ENCODE measurements at places on chromosomes 13 and 19.

DNA sequence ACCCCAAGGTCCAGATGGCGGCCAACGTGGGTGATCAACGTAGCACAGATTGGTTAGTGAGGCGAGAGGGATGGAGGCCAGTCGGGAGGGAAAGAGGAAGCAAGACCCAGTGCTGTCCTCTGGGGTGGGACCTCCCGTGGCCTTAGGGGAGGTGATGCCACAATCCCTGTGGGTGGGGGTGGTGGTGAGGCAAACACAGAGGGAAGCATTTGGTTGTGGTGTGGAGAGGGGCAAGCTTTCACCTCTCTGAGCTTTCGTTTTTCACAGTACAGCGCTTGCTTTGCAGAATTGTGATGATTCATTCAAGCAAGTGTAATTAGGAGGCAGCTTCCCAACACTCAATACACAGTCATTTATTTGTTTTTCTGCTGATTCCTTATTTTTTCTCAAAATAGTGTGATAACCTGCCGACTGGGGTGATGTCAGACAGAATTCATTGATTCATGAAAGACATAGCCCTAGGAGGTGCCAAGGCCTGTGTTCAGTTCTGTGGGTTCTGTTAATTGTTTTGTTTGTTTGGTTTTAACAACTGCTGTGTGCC is 2.4 kb downstream of the LENG8 start:
- peaks cover 25% of the 10 kb centered on the region for H3K36me3 ChIP-seq
- H3K27ac ChIP-seq: no peak overlapping the region
- peak; percentile 48 for DNase-seq

GRCh38 chr13:39810091-39810877 is 154.8 kb downstream of the COG6 start:
- DNase-seq: no peak
- H3K4me3 ChIP-seq: no peak overlapping the region
- no peak overlapping the region for H3K27ac ChIP-seq
- no peaks in the 10 kb centered on the region for H3K36me3 ChIP-seq
- H3K27me3 ChIP-seq: no peaks in the 10 kb centered on the region

DNA sequence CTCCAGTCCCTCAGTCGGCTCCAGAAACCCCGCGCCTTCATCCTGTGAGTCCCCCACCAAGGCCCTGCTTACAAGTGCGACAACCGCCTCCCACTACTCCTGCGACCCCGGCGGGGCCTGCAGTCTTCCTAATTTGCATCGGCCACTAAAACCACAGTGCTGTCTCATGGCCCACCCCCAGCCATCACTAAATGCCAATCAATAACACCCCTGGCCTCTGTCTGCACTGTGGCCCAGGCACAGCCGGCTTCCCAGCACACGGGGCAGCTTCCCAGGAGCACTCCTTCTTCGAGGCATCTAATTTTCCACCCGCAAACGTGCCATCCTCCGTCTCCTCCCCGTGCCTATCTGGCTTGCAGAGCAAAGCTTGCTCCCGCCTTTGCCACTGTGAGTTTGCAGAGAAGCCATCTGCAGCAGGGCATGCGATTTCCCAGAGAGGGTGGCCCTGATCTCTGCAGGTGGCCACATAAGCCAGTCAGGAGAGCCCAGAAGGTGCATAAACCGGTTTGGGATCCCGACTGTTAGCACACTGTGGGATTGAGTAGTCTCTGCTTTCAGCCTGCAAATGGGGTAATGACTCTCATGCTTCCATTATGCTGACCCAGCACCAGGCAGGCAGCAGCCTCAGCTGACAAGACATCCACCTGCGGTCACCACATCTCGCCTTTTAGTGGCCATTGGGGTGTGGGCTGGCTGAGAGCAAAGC is 34.0 kb upstream of the USE1 start:
- H3K36me3 ChIP-seq: no peaks in the 10 kb centered on the region
- no peak for DNase-seq

- H3K4me1 ChIP-seq: no peaks in the 10 kb centered on the region
- no peaks in the 10 kb centered on the region for H3K36me3 ChIP-seq
- no peaks in the 10 kb centered on the region for H3K27me3 ChIP-seq
- peak; percentile 87 for DNase-seq
- H3K27ac ChIP-seq: no peak overlapping the region
- H3K4me3 ChIP-seq: no peak overlapping the region
Observed at GRCh38 chr13:100392709-100393630, 195.6 kb downstream of the GGACT start.

DNA sequence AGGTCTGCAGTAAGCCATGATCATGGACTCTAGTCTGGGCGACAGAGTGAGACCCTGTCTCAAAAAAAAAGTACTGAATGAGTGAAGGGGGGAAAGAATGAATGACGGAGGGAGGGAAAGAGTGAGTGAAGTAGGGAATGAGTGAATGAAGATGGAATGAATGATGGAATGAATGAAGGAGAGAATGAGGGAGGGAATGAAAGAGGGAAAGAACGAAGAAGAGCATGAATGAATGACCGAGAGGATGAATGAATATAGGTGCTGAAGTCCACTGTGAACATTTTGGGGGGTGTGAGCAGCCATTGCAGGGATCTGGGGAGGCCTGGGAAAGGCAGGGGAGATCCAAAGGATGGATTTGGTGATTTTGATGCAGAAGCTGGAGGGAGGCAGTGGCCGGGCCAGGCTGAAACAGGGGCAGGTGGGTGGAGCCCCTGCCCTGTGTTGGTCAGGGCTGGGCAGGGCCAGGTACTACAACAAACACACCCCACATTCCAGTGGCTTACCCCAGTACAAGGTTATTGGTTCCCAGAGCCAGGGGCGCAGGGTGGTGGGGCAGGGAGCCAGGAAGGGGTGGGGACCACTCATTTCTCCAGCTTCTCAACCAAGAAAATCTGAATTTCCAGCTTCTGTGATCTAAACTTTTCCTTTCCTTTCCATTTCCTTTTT is 14.3 kb downstream of the SLC27A1 start:
- no peaks in the 10 kb centered on the region for H3K4me1 ChIP-seq
- no peaks in the 10 kb centered on the region for H3K27me3 ChIP-seq
- no peak for DNase-seq

GRCh38 chr19:16660763-16661479 is at the start of gene TMEM38A:
TSS of gene TMEM38A (plus strand) at chr19:16661139. CDS start at chr19:16661218, 79 bp downstream.
- no peaks in the 10 kb centered on the region for H3K36me3 ChIP-seq
- no peak within 1 kb of the TSS for H3K27ac ChIP-seq
- peak; percentile 60 for DNase-seq
- H3K27me3 ChIP-seq: no peaks in the 10 kb centered on the region
- peak within 1 kb of the TSS; percentile 63 for H3K4me3 ChIP-seq

- no peak overlapping the region for H3K27ac ChIP-seq
- H3K4me1 ChIP-seq: no peaks in the 10 kb centered on the region
- no peak overlapping the region for H3K4me3 ChIP-seq
- DNase-seq: no peak
Observed at GRCh38 chr13:52749419-52749818, 9.8 kb upstream of the CNMD start.

DNA sequence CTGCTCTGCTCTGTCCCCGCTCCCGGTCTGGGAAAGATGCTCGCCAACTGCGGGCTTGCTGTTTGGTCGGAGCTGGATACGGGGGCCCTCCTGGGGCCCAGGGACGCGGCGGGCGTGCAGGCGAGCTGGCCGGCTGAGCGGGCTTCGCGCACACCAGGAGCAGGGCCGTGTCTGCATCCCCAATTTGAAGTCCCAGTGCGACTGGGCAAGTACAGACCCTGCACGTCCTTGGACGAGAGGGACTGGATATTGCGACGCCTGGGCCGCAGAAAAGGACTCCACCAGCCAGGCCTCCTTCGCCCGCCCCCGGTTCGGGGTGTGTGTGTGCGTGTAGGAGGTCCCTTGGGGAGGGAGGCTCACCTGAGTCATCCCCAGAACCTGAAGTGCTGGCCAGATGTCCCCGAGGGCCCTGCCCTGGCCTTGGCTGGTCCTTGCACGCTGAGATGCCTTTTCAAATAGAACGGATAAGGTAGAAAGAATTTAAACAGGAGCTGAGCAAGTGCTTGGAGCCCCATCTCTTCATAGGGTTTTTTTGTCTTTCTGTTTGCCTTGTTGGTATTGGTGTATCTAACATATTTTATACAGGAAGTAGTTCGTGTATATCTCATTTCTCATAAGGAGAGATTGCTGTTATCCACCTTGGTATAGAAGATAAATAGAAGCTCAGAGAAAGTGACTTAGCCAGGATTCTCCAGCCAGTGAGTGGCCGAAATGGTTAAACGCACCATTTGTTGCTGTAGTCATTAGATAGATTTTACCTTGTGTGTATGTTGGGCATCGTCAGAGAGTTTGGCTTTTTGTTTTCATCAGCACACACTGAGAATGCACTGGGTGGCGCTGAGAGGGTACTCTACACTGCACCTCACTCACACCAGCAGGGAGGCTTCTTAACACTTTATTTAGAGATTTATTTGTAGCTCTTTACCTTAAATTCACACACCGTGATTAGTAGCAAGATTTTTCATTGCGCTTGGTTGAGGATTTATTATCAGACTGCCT is 1.1 kb downstream of the NAXD start:
- no peaks in the 10 kb centered on the region for H3K27me3 ChIP-seq
- H3K4me1 ChIP-seq: no peaks in the 10 kb centered on the region
- H3K4me3 ChIP-seq: peak overlapping the region; percentile 64
- peak; percentile 86 for DNase-seq

DNA sequence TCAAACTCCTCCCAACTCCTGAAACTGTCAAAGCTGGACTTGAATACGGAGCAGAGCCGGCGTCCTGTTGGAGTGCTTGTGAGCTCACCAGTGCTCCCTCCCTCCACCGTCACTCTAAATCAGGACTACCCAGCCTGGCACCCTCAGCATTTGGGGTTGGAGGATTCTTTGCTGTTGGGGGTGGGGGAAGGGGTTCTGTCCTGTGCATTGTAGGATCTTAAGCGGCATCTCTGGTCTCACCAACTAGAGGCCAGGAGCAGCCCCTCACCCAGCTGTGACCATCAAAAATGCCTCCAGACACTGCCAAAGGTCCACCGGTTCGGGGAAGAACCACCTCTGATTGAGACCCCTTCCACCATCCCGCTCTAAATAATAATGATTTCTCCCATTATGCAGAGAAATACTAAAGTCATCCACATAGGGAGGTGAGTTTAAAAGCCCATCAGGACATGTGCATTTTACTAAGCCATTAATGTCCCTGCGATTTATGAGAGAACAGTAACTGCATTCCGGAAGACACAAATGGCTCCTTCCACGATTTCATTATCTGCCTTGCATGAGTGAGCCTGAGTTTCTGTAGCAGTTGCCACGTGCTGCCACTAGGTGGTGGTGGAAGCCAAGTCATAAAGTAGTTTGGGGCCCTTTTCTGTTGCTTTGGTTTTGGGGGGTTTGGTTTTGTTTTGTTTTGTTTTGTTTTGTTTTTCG is 16.1 kb upstream of the USP29 start:
- no peaks in the 10 kb centered on the region for H3K36me3 ChIP-seq
- H3K27me3 ChIP-seq: no peaks in the 10 kb centered on the region
- no peak overlapping the region for H3K27ac ChIP-seq
- H3K4me1 ChIP-seq: no peaks in the 10 kb centered on the region

- no peaks in the 10 kb centered on the region for H3K27me3 ChIP-seq
- no peaks in the 10 kb centered on the region for H3K36me3 ChIP-seq
- no peak overlapping the region for H3K4me3 ChIP-seq
- H3K4me1 ChIP-seq: no peaks in the 10 kb centered on the region
- DNase-seq: no peak
- H3K27ac ChIP-seq: no peak overlapping the region
Observed at GRCh38 chr19:853014-853585, 997 bp downstream of the ELANE start.

Data from aorta (tissue), 5 donors.